ENCODE measurements at places on chromosomes 16 and 17.
A peak's percentile ranks its signal among the peaks of the same experiment; 100 is the strongest.

- DNase-seq = no peak
These were observed 12.5 kb downstream of the COTL1 start for GRCh38 chr16:84605339-84605848.

- no peak for DNase-seq
These were observed 207.1 kb downstream of the SPECC1 start for GRCh38 chr17:20216154-20216815.

- no peak for DNase-seq
These were observed 164.2 kb downstream of the CNTNAP4 start for GRCh38 chr16:76441391-76441790.

DNA sequence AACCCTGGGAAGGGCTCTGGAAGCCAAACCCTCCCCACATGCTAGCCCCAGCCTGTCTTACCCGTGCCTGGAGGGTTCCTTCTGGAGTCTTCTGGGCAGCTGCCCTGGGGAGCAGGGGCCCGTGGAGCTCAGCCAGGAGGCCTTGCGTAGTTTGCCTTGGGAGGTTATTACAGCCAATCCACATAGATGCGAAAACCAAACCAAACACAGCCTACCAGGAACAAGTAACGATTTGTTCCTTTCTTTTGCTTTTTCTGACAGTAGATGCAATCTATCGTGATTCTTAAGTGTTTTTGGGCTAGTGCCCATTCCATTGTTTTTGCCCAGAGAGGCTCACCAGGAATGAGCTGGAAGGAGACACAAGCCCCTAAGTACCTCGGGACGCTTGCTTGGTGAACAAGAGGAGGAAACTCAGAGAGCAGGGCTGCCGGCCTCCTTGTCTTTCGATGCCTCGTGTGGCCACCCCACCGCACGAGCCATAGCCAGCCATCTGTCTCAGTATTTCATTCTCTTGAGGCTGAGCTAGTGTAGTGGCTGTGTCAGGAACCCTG, 102.7 kb upstream of the NOL11 start:
- peak; percentile 52 for DNase-seq

- peak; percentile 44 for DNase-seq
These were observed 49.2 kb downstream of the NXPH3 start for GRCh38 chr17:49624896-49625295.

- DNase-seq = no peak
These were observed 541 bp downstream of the ZNF18 start for GRCh38 chr17:11996722-11997146.

- DNase-seq = no peak
These were observed 27.9 kb downstream of the SLFN12 start for GRCh38 chr17:35404360-35404759.

DNA sequence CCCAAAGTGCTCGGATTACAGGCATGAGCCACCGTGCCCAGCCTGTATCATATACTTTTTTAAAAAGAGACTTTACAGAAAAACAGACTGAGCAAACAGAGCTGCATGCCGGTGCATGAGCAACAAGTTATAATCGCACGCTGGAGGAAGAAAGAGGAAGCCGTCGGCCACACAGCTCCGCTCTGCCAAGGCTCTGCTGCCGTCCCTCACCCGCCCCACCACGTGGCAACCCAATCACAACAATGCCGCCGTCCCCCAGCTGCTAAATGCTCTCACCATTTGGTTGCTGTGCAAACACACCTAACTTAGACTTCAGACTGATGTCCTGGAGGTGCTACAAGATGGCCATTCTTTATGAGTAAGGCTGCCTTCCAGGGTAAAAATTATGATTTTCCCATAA, 83.5 kb downstream of the ADCY9 start:
- peak; percentile 32 for DNase-seq

- DNase-seq = no peak
These were observed 178.3 kb downstream of the PMP22 start for GRCh38 chr17:15086776-15087295.

- DNase-seq = no peak
These were observed 34.3 kb downstream of the C17orf75 start for GRCh38 chr17:32307658-32308057.

GRCh38 chr17:66789961-66790437, 44.9 kb upstream of the CACNG5 start:
- DNase-seq = no peak

DNA sequence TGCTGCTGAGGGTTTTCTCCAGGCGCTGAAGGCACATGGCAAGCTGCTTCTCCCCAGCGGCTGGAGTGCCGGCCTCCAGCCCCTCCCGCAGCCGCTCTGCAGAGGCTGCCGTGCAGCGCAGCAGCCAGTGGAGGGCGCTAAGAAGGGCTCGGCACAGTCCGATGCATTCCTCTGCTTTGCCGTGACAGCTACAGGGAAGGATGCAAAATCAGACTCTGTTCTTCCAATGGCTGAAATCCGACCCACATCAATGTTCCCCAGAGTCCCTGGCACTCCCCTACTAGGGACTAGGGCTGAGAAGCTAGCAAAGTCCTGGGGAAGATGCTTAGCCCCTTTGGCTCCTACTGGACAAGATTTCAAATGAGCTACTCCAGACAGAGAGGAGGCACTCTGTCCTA, 19.0 kb downstream of the MED24 start:
- DNase-seq = peak; percentile 53

GRCh38 chr16:9610727-9611126, 519.3 kb downstream of the HAPSTR1 start:
- DNase-seq = no peak

DNA sequence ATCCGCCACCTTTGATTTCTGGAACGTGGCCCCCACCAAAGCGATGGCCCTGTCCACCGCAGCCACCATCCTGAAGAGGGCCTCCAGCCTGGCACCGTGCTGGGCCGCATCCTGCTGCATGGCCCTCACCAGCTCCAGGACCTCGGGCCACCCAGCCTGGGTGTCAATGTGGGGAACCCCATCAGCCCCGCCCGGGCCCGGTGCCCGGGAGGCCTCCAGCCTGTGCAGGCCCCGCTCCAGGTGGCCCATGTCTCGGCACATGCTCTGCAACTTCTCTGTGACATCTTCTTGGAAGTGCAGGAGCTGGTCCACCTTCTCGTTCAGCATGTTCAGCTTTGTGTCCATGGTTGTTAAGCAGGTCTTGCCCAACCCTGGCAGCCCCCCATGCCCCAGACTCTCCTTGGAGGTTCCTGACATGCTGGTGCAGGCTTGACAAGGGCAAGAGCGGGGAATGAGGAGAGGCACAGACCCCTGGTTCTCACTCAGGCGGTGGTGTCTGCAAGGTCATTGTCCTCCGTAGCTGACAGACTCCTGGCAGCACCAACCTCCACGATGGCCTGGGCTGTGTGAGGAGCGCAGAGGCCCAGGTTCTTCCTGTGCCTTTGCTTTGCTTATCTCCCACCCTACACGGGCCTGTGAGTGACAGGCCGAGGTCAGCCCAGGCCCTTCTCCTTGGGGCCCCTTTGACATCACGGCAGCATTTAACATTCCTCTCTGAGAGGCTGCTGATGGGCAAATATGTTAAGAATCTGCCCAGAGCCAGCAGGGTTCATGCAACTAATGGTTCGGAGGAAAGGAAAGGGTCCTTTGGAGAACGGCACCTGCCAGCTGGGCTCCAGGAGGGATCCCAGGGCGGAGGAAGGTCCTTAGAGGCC, at the start of gene MYLK3:
MYLK3 (minus strand) TSS at position 568 of the 875 bp plus-strand sequence; CDS start at position 417, 151 bp downstream.
- DNase-seq = no peak

DNA sequence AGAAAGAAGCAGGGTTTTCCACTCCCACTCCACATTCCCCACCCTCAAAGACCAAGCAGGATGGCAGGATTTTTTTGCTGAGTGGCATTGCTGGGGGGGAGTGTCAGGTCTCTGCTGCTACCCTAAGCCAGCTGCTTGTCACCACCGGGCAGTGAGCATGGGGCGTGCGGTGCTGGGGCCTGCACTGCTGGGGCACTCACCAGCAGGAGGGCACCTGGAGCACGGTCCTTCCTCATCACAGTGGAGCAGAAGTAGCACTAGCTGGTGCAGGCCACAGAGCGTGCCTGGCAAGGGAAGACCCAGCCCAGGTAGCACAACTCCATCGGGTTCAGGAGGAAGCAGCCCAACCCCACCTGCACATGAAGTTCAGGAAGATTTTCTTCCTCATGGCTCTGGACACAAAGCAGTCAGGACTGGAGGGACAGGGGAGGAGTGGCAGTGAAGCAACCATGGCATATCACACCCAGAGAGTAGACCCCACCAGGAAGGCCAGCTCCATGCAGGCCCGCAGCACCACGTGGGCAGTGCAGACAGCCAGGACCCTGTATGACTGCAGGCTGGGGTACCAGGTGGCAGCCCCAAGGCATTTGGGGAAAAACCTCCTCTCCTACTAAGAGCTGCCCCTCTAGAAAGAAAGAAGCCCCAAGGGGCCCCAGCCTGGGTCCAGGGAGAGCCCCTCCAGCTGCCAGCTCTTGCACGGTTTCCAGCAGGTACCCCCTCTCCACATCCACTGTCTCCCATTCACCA, 16.7 kb upstream of the MYO18A start:
- DNase-seq = no peak

DNA sequence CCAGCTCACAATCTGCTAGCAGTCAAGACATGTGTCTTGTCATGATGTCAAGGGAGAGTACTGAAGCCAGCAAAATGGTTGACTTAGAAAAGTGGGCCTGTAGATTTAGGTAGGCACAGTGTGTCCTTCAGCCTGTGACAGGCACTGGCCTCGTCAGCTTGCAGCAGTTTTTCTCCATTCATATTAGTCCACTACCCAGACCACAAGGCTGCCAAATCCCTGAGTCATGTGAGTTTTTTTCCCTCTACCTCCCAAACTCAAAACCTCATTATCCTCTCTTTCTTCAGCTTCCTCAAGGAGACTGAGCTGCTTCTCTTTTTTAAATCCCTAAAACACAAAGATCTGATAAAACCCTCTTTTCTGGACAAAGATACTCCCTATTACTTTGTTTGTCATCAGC, 102.6 kb upstream of the HS3ST3A1 start:
- DNase-seq = peak; percentile 69

DNA sequence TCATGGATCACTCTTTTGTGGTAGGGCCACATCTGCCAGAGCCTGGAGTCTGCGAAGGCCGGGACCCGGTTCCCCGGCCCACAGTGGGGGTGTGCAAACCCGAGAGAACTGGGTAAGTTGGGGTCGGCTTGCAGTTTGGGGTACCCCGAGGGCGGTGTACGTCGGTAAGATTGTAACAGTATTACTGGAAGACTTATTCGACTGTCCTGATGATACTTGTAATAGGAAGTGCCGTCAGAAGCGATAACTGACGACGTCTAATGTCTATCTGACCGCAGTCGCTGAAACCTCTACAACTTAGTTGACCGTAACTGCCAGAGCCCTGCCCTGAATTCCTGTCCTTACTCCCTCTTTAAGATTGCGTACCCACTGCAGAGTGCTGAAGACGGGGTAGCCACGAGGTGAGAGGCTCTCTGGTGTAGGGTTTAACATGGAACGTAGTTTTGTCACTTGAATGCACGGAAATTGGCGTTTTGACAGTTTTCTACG, 24.0 kb downstream of the TRPV2 start:
- DNase-seq = no peak

DNA sequence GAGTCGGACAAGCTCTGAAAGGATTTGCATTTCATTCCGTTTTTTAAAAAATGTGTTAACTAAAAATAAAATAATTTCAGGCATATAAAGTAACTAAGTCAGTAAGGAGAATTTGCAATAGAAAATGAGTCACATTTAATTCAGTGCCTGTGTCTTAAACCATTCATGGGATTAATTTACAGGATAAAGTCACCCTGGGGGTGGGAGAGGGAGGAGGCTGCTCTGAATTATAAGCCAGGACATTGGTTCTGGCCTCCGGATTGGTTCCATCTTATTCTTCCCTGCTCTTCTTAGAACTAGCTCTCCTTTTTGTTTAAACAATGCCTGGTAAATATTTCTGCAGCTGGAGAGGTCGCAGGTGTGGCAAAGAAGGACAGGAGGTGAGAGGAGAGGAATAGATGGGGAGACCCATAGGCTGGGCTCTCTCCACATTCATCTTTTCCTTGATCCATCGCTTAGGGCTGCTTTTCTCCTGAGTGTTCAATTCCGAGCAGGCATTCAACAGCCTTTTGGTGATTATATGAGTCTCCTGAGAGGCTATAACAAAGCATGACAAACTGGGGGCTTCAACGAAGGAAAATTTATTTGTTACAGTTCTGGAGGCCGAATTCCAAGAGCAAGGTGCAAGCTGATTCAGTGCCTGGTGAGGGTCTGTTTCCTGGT, 319.2 kb downstream of the PHKB start:
- no peak for DNase-seq

DNA sequence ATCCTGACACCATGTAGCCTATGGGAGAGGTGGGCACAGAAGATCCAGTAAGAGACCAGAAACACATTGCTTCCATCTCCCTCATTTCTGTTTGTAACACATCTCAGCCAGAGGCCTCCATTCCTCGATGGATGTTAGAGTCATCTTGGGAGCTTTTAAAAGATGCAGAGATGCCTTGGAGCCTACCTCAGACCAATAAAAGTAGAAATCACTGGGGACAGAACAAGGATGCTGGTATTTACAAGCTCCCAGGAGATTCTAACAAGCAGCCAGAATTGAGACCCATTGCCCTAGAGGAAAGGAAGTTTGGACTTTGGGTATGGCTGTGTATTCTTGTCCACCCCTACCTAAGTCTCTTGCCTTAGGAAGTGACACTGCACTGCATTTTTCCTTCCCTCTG, 40.8 kb downstream of the HS3ST3A1 start:
- no peak for DNase-seq

DNA sequence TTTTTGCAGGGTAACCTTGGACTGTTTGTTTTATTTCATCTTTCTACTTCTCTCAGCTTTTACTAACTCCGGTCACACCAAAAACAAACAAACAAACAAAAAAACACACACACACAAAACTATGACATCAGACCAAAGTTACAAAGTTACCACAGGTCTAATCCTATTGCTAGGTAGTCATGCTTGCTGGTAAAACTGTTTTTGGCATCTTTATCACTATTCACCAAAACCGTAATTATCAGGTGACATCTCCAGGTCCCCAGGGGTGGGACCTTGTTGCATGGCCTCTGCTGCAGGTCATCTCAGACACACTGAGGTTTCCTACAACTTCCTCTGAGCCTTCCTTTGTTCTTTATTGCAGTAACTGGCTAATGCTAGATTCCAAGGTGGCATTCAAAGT, 162.3 kb downstream of the ABCA8 start:
- DNase-seq = no peak

- peak; percentile 77 for DNase-seq
These were observed 8.8 kb upstream of the DNASE1 start for GRCh38 chr16:3645504-3646347.

GRCh38 chr16:9128346-9129342, 37.2 kb downstream of the HAPSTR1 start:
- no peak for DNase-seq

DNA sequence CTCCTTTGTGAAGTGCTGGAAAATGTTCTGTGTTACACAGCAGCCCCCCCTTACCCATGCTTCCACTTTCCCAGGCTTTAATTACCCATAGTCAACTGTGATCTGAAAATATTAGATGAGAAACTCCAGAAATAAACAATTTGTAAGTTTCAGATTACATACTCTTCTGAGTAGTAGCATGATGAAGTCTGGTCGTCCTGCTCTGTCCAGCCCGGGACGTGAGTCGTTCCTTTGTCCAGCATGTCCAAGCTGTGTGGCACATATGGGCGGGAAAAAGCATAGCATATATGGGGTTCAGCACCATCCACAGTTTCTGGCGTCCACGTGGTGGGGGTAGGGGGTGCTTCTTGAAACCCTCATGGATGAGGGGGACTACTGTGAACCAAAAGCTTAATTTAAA, 83.5 kb downstream of the BANP start:
- no peak for DNase-seq
